ENCODE measurements at places on chromosomes 2 and 18.

- DNase-seq, result no peak
Measured at GRCh38 chr2:107986278-107987217, at the start of gene SLC5A7. Gene SLC5A7, plus strand, starts transcription at chr2:107986524. Its CDS starts 1,632 bp downstream, at chr2:107988156.

DNA sequence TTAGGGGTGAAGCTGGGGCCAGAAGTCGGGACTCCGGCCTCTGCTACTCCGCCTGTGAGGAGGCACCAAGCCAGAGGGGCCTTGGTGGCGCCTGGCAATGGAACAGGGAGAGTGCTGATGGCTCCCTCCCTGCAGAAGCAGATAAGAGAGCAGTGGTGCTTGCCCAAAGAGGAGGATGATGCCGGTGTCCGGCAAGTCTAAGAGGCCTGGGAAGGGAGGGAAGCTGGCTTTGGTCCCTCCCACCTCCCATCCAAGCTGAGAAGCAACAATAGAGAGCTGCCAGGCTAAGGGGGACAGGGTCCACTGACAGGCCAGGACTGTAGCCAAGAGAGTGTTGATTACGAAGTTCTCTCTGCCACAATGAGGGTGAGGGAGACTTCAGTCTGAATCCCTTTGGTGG lies 479.5 kb downstream of the TNS1 start:
- no peak for DNase-seq

GRCh38 chr2:109455731-109456691 lies 157.8 kb downstream of the SEPTIN10 start:
- no peak for DNase-seq

- DNase-seq, result no peak
Measured at GRCh38 chr2:105490204-105490603, 91.4 kb upstream of the FHL2 start.

- DNase-seq, result peak; percentile 23
Measured at GRCh38 chr18:22639026-22639463, 221.3 kb upstream of the CTAGE1 start.

- no peak for DNase-seq
Measured at GRCh38 chr2:119350311-119350998, 16.2 kb downstream of the C2orf76 start.
